GM12891 (cell line): ENCODE measurements at places on chromosomes 7 and 10.

- DNase-seq, result no peak
Measured at GRCh38 chr10:66639371-66639770, 286.5 kb upstream of the LRRTM3 start.

DNA sequence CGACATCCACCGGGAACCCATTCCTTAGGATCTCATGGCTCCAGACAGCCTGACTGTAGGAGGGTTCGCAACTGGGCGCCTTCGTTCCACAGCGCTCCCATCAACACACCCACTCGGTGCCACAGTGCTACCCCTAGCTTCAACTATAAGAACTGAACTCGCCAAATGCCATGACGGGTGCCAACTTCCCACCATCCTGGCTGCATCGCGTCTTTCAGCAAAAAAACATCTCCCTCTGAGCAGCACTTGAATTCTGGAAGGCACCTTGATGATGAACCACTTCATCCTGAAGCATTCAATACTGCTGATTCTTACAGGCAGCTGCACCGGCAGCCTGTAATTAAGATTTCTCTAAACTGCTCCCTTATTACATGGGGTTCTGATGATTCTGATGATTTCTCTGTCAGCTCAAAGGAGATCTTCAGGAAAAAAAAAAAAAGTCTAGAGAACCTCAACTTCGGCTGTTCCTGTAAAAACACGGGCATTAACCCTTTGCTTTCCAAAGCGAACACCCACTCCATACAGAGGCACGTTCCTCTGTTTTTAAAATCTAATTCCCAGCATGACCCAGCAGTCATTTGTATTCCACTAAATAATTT is 1.3 kb downstream of the CYTH3 start:
- DNase-seq, result no peak

DNA sequence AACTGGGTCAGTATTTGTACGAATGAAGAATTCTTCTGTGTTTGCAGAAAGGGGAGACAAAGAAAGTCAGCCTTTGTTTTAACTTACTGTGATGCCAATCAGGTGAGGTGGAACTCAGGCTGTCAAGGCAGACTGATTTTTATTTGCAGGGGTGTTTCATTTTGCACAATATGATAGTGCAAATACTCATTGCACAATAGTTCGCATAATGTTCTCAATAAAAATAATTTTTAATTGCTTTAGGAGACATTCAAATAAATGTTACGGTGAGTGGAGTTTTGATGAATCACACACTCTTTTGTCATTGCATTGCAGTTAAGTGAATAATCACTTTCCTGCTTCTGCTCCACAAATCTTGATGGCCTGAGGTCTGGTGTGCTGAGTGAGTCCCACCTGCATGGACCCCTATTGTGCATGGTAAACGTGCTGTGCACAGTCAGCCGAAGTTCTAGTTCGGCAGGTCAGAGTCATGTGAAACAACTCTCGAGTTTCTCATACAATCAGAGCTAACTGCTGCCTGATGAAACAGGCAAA is 141.3 kb upstream of the FZD8 start:
- DNase-seq, result no peak

GRCh38 chr10:94747137-94747536 is 15.3 kb upstream of the CYP2C19 start:
- DNase-seq, result no peak

DNA sequence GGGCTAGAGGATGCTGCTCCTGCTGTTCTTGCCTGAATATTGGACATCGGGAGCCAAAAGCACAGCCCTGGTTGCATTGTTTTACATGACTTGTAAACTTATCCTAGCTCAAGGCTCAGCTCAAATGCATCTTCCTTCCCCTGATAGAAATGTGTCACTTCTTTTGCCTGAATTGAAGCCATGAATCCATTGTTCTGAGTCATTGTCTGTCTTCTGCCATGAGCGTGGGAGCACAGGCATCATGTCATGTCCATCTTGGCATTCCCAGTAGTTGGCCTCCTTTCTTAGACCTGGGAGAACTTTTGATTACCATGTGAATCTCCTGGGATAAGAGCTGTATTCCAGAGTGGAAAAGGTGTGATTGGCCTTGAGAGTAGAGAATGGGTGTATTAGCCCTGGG is 54.1 kb upstream of the OPN4 start:
- no peak for DNase-seq

GRCh38 chr7:100783804-100784203 is 43.5 kb downstream of the EPHB4 start:
- DNase-seq, result no peak

DNA sequence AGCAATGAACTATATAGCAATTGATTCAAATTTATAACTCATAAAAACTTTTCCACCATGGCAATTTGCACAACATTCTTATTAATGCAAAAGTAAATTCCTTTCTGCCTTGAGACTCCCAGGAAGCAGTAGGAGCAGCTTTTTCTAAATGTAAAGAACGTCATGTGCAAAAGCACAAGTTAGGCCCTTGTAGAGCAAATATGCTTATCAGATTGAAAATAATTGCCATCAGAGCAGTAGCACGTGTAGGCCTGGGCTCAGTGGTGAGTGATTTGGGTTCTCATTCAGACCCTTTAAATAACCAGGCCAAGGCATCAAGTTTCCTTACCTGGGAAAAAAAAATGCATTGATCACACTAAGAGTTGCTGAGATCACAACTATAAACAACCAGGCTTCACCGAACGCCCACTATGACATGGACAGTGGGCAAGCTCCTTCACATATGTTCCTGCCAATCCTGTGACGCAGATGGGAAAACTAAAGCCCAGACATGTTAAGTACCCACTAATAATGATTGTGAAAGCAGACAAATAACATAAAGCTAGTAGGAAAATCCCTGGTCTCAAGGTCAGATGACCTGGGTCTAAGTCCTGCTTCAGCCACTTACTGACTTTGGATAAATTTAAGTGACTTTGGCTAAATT is 22.1 kb upstream of the SAR1A start:
- no peak for DNase-seq

DNA sequence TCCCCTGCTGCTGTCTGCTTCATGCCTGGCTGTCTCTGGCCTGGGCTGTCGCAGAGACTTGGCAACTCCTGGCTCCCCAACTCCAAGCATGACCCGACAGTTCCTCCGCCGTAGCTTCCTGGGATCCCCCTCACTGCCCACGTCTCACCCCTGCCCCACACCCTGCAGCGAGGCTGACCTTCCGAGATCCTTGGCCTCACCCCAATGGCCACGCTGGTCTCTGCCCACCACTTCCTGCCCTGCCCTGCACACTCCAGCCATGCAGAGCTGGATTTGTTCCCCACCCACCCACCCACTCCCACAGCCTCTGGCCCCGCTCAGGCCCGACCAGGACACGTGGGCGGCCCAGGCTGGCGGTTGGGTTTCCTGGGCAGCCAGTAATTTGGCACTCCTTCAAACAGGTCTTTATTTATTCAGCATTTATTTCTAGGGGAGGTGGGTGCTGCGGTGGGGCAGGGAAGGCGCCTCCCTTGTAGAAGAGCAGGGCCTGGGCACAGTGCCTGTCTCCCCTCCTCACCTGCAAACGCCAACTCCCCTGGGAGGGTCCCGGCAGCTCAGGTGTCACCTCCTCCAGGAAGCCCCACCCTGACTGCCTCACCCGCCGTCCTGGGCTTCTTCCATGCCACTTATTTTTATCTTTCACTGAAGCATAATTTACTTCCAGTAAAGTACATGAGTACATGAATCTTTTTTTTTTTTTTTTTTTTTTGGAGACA is 25.5 kb downstream of the GTF2IRD1 start:
- DNase-seq, result no peak

DNA sequence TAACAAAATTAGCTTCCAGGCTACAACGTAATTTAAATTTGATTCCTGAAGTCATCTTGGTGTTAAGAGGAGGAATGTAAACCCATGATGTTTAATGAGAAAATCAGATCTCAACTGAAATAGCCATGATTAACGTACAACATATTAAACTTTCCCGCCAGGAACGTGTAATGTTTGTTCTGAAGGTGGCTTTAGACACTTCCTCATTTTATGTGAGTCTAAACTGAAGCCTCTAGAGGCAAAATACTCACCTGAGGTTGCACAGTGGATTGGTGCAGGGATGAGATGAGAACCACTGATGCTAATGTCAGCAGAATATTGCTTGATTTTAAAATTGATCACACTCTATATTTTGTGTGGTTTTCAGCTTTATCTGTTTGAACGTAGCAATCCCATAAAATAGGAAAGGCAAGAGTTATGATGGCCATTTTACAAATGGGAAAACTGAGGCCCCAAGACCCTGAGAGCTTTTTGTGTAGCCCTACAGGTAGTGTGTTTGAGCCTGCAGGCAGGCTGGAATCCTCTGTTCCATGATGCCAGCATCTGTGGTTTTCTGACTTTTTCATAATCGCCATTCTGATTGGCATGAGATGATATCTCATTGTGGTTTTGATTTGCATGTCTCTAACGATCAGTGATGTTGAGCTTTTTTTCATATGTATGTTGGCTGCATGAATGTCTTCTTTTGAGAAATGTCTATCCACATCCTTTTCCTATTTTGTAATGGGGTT is 243.7 kb upstream of the BMPER start:
- DNase-seq, result no peak

DNA sequence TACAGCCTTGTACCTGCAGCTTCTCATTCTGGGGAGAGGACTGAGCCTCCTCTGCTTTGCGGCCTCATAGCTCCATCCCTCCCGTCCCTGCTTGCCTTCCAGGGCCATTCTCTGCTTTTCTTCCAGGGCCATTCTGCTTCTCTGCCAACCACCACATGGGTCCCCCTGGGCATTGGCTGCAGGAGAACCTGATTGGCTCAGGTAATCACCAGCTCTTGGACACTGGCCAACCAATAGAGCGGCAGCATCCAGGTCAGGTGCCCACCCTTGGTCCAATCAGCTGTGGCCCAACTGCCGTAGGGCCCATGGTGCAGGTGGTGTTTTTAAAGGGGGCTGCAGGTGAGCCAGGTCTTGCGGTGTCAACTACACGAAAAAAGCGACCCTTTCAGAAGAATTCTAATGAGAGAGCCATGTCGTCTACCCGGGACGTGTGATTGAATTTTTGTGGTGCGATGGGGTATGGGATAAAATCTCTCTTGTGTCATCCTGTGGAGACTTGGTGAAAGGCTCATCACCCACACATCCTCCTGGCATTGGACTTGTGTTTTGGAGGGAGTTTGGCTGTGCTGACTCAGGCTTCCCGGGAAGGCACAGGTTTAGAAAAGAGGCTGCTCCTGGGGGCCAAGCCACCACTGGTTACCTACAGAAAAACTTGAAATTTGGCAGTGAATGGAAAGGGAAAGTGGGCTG is 46.0 kb upstream of the PODXL start:
- DNase-seq, result no peak

GRCh38 chr10:95273393-95274312 is 17.1 kb downstream of the PDLIM1 start:
- DNase-seq, result no peak

GRCh38 chr7:124713086-124713485 is 52.5 kb downstream of the GPR37 start:
- no peak for DNase-seq

- no peak for DNase-seq
Measured at GRCh38 chr10:79025199-79025832, 43.5 kb upstream of the ZMIZ1 start.

DNA sequence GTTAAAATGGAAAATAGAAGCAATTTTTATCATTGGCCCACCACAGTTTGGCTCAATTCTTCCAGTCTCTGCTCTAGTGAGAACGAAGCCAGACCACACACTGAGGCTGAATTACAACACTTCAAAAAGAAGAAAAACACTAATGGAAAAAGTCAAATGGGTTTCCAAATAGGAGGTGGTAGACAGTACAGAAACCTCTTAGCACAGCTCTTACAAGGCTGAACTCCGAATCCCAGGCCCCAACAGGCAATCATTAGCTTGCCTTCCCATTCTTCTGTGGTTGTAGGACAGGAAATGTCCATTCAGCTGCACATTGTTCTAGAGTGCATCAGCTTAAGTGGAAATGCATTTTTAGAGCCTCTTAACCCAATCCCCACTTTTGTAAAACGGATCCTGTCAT is 115.1 kb upstream of the MEOX2 start:
- DNase-seq, result no peak

- no peak for DNase-seq
Measured at GRCh38 chr7:90313907-90314306, 7.2 kb downstream of the FAM237B start.

GRCh38 chr10:3104251-3104918 is 37.0 kb downstream of the PFKP start:
- DNase-seq, result no peak

DNA sequence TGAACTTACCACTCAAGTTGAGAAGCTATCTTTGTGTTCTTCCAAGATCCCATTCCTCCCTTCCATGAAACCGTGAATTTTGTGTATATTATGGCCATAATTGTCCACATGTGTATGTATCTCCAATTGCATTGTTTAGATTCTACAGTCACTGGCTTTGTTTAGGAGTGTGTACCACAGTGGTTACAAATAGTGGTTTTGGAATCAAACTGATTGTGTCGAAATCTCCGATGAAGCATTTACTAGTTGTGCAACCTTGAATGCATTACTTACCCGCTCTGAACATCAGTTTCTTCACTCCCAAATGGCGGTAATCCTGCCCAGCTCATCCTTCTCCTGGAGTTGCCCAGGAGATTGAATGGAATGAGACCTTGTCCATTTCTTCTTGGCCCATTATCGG is 145.0 kb upstream of the ZNF32 start:
- DNase-seq, result no peak

- DNase-seq, result no peak
Measured at GRCh38 chr10:67923551-67923950, 39.1 kb downstream of the SIRT1 start.

DNA sequence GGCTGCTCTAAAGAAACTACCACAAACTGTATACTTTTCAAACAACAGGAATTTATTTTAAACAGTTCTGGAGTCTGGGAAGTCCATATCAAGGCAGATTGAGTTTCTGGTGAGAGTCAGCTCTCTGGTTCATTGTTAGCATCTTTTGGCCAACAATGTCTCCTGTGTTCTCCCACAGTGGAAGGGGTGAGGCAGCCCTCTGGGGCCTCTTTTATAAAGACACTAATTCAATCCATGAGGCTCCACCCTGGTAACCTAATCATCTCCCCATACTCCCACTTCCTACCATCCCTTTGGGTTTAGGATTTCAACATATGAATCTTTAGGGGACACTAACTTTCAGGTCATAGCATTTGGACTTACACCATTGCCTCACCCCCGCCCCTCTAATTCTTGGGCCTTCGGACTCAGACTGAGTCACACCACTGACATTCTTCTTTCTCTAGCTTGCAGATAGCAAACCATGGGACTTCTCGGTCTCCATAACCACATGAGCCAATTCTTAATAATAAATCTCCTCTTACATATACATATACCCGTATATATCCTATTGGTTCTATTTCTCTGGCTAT is 64.3 kb upstream of the ANTXRL start:
- DNase-seq, result no peak

DNA sequence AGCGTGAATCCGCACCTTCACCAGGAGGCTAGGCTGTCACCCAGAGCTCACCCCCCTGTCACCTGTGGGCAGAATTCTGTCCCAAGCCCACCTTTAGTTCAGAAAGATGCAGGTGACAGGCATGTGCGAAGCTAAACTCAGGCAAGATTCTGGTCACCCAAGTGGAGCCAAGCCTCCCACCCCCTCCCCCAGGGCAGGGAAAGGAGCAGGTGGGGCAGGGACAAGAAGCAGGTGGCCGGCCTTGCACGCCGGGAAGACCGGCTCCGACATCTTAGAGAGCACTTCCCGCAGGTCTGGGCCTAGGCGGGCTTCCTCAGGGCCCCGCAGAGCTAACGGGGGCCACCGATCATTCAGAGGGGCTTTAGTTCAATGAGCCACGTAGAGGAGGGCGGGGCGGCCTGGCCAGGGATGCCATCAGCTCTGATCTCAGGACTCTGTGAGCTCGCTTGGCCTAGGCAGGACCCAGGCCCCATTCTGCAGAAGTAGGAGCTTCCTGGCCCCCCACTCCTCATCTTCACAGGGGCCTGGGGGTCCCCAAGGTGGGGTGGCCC is 19.9 kb downstream of the UNCX start:
- DNase-seq, result no peak
